NCI-H2171 (cell line): ENCODE measurements at places on chromosomes 1 and 21.

GRCh38 chr21:28473530-28474220, 519.0 kb downstream of the LTN1 start:
- no peak for DNase-seq

DNA sequence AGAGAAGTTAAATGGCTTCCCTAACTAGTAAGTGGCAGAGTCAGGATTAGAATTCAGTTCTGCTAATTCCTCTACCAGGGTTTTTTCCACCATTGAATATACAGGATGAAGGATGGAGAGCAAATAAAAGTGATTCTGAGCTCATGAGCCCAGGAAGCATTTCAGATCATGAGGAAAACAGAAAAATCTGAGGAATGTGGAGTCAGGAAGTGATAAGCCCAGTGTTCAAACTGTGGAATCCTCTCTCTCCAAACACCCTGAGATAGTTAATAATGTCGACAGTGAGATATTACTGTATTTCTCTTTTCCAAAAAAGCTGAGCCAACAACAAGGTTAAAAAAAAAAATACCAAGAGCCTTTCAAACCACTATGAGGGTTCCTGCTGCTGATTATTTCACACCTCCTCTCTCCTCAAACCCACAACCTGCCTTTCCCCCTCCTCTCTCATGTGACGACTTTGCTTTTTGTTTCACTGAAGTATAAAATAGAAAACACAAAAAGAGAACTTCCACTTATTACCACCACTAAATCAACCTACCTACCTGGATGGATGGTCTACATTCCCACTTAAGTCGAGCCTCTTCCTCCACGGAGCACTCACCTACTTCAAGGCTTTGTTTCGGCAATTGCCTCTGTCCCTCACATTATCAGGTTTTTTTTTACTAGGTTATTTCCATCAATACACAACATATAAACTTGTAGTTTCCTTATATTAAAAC, 8.9 kb downstream of the SLAMF1 start:
- no peak for DNase-seq

- no peak for DNase-seq
Observed at GRCh38 chr1:178150610-178151009, 56.7 kb downstream of the RASAL2 start.

DNA sequence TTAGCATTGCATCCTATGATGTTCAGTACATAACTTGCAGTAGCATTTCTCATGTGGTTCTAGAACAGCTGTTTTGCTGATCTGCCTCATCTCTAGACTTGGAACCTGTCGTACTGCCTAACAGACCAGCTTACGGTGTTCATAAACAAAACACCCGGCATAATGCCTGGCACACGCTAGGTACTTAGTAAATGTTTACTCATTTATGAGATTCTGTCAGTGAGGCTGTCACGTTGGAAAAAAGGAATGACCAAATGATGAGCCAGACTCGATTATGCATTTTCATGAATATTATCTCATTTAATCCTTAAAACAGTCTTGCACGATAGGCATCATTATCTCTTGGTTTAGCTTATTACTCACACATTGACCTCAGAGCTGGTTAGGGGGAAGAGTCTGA, 46.4 kb downstream of the CACHD1 start:
- no peak for DNase-seq

DNA sequence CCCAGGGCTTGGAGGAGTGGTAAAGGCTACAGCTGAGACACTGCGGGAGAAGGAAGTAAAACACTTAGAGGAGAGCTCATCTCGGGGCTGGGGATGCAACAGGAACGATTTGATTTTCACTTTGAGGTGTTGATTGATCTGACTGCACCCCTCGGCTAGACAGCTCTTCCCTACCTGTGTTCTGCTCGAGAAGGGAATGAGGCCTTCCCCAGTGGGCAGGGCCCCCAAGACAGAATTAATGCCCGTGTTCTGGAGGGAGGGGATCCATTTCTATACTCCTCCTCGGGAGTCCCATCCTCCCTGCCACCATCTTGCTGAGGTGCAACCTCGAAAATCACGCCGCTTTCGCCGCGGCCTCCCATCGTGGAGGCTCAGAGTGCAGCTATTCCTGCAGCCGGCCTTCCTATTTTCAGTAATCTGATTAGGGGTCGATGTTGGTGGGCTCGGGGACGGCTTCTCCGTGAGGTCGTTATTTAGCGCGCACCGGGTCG, 2.4 kb downstream of the ATP2B4 start:
- no peak for DNase-seq
